Stimulated activated naive B cell treated with anti-CD40 and anti-IgM and Interleukin-4, amounts not matched to agents 10 μg/mL and 1 μg/mL and 100 μg/mL, for 72 hours (primary cell): ENCODE measurements at places on chromosomes 5 and 9.

DNA sequence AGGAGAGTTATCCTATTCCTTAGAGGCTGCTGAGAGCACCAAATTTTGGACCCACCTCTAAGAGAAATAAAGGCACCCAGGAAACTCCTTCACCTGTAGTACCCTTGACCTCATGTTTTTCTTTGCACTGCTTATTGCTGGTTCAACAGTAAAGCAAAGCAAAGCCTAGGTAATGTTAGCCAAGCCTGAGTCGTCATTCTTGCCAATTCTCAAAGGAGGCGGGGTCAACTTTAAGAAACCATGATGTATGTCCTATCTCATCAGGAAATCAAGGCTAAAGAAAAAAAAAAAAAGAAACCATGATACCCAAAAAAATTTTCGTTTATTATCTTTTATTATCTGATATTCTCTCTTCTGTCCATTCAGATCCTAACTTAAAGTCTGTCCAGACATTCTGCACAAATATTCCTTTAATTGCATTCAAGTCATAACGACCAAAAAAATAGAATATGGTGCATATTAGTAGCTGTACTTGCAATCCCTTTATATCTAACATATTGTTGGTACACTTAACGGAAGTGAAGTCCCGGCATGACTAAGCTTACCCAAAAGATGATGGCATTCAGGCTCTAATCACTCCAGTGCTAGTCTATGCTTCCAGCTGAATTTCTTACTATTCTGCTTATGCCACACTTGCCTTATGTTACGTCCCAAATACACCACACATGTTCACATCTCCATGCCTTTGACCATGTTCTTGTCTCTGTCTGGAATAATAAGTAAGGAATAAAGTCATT is 1.8 kb downstream of the AUH start:
- no peak for DNase-seq

DNA sequence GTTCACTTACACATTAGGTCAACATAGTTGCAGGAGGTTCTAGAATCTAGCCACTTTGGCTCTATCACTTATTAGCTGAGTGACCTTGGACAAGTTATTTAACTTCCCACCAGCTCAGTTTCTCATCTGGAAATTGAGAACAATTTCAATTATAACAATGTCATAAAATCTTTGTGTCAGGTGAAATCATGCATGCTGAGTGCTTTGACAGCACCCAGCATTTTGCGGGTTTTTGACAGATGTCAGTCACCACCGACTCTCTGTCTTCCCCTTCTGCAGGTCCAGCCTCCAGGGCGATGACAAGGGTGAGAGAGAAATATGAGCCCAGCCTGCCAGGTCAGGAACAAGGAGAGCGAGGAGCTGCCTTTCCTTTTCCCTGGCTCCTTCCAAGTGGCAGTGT is 107.1 kb upstream of the TAS2R1 start:
- DNase-seq: no peak

- DNase-seq: peak; percentile 71
Observed at GRCh38 chr9:88303721-88304451, 84.4 kb upstream of the SPIN1 start.

- DNase-seq: no peak
Observed at GRCh38 chr9:124793015-124793541, 16.1 kb downstream of the OLFML2A start.

DNA sequence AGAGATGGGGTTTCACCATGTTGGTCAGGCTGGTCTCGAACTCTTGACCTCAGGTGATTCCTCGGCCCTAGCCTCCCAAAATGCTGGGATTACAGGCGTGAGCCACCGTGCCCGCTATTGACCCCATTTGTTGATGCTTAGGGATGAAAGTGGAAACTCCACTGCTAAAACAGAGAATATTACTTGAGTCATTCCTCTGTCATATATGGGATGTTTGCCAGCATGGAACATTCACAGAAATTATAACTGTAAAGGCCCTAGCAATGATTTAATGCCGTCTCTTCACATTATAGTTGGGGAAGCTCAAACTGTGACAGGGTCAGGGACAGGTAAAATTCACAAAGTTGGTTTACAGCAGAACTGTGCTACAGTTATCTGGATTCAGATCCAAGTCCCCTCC is 94.5 kb downstream of the TMC1 start:
- DNase-seq: no peak

GRCh38 chr5:93342563-93343061 is 238.4 kb downstream of the NR2F1-AS1 start:
- no peak for DNase-seq

DNA sequence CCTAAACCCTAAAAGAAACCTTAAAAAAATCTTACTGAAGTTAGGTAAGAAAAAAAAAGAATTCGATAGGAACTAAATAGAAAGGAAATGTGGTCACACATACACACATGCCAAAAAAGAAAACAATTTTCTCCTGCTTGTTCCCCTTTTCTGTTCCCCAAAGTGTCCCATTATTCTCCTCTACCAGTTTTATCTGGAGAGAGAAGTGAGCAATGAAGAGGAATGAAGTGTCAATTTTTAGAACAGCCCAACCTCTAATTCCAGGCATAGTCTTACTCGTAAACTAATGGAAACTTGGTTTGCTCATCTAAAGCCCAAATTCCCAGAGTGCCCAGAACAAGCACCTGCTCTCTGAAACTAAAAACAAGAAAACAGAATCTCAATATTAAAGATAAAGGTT is 26.1 kb downstream of the AP3B1 start:
- DNase-seq: no peak
